AG08396 (cell line): ENCODE measurements at places on chromosomes 3 and 15.
A peak's percentile ranks its signal among the peaks of the same experiment; 100 is the strongest.

GRCh38 chr15:99472416-99473145, 93.2 kb upstream of the MEF2A start:
- DNase-seq = no peak

- no peak for DNase-seq
These were observed 36.6 kb downstream of the HERC1 start for GRCh38 chr15:63797116-63797515.

- DNase-seq = no peak
These were observed 6.3 kb upstream of the BBX start for GRCh38 chr3:107516475-107516874.

- no peak for DNase-seq
These were observed 10.4 kb downstream of the SPG21 start for GRCh38 chr15:64979252-64979710.

- peak; percentile 27 for DNase-seq
These were observed 63.3 kb downstream of the RAD18 start for GRCh38 chr3:8899876-8900460.

DNA sequence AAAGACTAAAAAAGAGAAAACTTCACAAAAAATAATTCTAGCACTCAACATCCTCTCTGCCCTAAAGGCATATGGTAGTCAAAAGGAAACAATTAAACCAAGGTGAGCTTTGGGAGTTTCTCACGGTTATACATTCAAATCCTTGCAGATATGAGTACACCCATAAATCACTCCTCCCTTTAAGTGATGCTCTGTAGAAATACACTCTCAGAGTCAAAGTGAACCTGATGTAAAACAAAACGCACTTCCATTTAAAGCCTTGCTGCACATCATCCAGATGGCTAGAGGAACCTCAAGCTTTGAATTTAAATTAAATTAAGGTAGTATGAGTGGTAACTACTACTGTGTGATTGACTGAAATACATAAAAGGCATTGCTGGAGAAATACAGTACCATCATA, 36.0 kb upstream of the AADAC start:
- no peak for DNase-seq

- peak; percentile 94 for DNase-seq
These were observed at the start of gene EIF4A2 for GRCh38 chr3:186783058-186783730. Gene EIF4A2, plus strand, starts transcription at chr3:186783577. Its CDS starts 34 bp downstream, at chr3:186783611.

DNA sequence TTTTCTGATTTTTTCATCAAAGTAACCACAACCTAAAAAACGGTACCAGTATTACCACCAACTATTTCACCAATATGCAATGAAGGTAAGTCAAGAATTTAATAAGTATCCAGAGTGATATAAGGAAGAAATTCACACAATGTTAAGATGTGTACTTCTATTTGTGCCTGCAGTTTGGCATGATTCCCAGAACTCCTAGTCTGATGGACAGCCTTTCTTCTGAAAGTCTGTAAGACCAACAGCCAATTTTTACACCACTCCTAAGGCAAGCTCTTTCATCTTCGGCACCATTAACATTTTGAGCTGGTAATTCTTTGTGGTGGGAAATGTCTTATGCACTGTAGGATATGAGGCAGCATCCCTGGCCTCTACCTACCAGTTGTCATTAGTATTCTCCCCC, 108.3 kb downstream of the VPS13C start:
- DNase-seq = no peak

DNA sequence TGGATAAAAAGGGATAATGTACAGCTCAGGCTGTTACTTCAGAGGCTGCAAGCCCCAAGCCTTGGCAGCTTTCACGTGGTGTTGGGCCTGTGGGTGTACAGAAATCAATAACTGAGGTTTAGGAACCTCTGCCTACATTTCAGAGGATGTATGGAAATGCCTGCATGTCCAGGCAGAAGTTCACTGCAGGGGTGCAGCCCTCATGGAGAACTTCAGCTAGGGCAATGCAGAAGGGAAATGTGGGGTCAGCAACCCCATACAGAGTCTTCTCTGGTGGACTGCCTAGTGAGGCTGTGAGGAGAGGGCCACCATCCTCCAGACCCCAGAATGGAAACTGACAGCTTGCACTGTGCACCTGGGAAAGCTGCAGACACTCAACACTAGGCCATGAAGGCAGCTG, 1350.3 kb downstream of the ROBO2 start:
- no peak for DNase-seq

DNA sequence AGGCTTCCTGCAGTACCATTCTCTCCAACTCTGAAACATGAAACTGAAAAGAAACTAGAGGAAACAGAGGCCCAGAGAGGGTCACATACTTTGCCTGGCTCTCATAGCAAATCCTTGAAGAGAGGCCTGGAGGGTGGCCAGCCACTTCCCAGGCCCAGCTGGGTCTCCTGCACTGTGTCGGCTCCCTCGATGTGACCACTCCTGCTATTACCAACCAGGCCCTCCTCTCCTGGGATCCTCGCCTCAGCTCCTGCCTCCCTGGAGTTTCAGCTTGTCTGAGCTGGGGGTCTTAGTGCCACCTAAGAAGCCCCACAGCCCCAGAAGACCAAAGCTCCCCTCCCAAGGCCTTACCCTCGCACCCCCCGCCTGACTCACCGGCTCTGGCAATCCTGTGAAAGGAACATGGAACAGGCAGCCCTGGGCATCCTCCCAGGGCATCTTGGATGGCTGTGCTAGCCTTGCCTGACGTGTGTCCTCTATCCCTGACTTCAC, 4.6 kb downstream of the LOXL1 start:
- peak; percentile 78 for DNase-seq

- no peak for DNase-seq
These were observed 34.0 kb upstream of the ZNF280D start for GRCh38 chr15:56767315-56767714.

DNA sequence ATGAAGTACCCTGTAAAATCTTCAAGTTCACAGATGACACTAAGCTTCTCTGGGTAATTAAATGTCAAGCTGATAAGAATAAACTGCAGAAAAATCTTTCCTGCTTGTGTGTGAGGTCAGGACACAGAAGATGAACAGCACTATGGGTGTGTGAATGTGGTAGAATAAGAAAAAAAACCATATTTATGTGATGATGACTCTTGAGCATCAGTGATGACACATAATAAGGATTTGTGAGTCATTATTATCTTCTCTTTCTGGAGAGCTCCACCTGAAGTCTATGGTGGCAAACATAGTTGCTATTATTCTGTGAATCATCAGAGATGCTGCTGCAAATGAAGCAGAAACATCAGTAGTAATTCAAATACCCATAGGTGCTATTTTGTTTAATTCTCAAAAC, 422.4 kb downstream of the DIPK2A start:
- no peak for DNase-seq

- no peak for DNase-seq
These were observed 12.1 kb upstream of the POLG start for GRCh38 chr15:89346516-89347231.

DNA sequence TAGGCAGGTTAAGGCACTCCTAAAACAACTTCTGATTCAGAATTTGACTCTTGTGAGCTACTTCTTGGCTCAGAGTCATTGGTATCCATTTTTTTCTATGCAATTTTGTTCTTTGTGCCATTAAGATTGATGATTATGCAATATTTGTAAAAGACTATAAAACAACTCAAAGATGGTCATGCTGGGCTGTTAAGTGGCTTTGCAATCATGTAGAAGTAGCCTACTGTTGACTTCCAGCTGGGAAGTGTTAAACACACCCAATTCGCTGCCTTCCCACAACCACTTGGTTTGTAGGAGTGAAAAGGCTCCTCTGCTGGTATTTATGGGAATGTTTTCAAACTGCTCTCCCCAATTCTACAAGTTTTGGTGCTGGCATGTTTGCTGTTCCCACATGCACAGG, 74.7 kb upstream of the COL6A6 start:
- DNase-seq = no peak

GRCh38 chr3:49724586-49724985, 835 bp upstream of the GMPPB start:
- no peak for DNase-seq

DNA sequence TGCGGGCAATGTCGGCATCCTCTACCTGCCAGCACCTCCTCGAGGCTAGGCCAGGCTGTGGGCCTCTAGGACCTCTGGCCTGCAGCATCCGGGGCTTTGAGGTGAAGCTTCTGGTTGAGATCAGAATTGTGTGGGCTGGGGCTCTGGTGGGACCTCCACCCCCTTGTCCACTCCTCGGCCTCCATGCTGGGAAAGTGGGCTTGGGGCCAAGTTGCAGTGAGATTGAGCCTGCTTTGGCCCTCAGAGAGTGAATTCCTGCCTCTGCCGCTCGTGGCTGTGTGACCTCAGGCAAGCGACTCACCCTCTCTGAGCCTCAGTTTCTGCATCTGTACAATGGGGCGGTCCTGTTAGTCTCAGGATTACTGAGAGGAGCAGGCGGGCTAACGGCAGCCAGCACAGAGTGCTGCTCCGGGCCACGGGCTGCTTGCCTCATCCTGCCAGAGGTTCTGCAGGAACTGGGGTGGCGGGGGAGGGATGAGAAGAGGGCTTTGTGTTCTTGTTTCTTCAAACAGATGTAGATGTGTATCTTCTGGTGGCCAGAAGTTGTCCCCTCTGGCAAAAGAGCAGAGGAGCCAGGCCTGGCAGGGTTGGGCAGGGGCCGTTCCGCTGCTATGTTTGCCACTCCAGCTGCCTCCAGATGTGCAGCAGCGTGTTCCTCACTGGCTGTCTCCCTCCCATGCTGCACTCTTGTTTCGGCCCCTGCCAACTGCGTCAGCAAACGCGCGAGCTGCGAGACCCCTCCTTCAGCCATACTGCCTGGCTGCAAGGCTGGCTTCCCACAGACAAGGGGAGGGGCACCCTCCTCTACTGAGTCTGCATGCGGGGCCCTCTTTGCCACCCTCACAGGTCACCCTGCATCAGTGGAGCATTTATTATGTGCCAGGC, 33.7 kb downstream of the FBLN2 start:
- no peak for DNase-seq

- no peak for DNase-seq
These were observed 36.0 kb upstream of the PEX5L start for GRCh38 chr3:180072786-180073185.
